ENCODE measurements at places on chromosomes 5 and 9.

GRCh38 chr9:118984607-118985006, 384.6 kb downstream of the BRINP1 start:
- DNase-seq = no peak

- no peak for DNase-seq
Observed at GRCh38 chr5:113068559-113068958, 92.0 kb downstream of the DCP2 start.

GRCh38 chr5:159083548-159084452, 15.9 kb downstream of the EBF1 start:
- DNase-seq = no peak

- DNase-seq = no peak
Observed at GRCh38 chr9:126722252-126722921, 82.5 kb upstream of the ZBTB43 start.

DNA sequence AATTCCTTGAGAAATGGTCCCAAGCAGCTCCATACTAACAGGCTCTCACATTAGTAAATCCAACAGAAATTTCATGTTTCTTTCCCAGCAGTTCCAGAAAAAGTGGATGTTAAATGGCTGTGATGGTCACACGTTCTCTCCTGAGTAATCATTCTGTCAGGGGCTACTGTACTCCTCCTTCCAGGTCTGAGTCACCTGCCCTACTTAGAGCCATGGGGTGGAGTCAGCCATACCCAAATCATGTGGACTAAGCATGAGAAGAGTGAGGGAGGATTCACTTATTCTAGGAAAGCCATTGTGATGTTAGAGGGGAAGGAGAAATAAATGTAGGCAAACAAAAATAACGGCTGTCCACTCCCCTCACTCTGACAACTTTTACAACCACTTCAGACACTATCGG, 547.2 kb downstream of the CSNK1G3 start:
- DNase-seq = no peak

DNA sequence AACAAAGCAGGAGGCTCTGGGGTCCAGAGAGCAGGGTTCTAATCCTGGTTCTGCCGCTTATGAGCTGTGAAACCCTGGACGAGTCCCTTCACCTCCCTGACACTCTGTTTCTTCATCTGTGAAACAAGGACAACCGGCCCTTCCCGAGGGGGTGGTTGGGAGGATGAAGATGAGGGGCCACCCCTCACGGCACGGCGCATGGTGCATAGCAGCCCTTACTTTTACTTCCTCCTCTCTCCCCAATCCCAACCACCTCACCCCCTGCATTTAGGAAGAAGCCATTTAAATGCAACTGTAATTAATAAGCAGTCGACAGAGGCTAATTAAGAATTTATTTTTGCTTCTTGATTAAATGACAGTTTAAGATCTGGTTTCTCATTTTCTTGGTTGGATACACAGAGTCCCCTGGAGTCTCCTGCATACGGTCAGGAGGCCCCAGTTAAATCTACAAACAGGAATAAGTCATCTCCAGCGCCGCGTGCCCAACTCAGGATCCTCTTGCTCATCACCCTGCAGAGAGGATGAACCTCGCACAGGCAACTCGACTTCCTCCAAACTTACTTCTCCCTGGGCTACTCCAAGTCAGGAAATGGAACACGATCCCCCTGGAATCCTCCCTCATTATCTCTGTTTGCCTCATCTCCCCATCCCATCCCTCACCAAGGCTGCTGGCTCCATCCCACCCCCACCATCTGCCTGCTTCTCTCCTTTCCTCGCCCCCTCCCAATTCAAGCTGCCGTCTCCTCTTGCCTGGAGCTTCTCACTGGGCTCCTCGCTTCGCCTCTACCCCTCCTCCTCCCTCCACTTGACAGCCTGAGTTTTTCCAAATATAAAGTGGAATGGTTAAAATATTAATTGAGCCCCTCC, 95.9 kb downstream of the HRH2 start:
- DNase-seq = no peak

- DNase-seq = no peak
Observed at GRCh38 chr5:17314907-17315471, 97.6 kb downstream of the BASP1 start.

- no peak for DNase-seq
Observed at GRCh38 chr5:9268226-9268625, 277.6 kb downstream of the SEMA5A start.

DNA sequence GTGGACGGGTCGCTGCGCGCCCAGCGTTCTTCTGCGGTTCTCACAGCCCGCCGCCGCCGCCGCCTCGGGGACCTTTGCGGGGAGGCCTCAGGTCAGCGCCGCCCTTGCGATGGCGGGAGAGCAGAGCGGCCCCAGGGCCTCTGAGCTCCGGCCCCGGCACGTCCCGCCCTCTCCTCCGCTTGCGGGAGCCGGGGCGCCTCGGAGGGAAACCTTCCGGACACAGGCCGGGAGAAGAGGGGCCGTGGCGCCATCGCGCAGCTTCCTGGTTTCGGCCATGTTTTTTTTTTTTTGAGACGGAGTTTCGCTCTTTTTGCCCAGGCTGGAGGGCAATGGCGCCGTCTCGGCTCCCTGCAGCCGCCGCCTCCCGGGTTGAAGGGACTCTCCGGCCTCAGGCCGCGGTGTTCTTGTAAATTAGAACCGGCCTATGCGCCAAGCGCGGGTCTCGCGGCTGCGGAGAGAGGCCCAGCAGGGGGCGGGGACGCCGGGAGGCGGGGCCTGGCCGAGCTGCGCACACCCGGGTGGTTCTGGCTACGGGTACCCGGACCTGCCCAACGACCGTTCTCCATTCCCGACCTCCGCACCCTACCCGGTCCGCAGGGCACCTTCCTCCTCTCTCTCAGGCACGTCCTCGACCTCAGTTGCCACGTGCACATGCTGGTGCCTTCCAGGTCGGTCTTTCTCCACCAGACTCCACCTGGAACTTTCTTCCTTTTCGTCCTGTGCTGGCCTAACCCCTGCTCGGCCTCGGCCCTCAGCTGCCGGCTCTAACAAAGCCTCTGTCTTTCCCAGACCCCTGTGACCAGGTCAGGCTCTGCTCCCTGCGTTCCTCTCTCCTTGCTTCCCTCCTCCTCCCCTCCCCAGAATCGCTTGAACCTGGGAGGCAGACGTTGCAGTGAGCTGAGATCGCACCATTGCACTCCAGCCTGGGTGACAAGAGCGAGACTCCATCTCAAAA, 28.8 kb upstream of the MGAT1 start:
- peak; percentile 84 for DNase-seq

- no peak for DNase-seq
Observed at GRCh38 chr9:83384214-83384613, 154.0 kb downstream of the FRMD3 start.

DNA sequence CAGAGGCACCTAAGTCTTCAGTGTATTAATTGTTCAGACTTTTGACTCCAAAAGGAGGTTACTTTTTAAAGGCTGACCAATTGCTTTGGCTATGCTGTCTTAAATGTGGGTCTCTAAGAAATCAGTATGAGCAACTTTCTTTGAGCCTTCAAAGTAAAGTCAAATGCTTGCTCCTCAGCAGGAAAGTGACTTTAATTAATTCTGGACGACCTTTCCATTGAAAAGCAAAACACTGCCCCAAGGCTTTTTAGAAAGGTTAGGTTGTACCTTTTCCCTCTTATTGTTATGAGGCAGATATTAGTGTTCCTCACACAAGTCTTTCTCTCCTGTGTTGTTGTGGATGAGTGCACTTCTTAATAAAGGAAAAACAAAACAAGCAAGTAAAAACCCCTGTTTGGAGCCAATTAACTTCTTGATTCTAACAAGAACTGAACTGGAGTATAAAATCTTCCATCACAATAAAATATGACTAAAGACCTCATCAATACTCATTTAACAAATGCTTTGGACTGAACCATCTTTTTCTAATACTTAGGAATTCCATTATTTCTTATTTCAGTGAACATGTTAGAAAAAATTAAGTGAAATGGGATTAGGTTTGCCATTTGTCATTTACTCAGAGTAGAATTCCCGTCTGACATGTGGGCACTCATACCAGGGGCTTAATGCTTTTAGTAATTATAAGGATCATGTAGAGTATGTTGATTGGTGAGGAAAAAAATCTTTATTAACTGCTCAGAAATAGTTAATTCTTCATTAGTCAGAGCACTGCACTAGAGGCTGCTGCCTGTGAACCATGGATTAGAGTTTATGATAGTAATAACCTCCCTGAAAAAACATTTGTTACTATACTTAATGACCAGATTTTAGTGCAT, 159.1 kb upstream of the ZNF608 start:
- DNase-seq = no peak

GRCh38 chr9:133207021-133207531, 2.0 kb downstream of the OBP2B start:
- no peak for DNase-seq

- peak; percentile 57 for DNase-seq
Observed at GRCh38 chr9:18256568-18256967, 217.4 kb upstream of the ADAMTSL1 start.

DNA sequence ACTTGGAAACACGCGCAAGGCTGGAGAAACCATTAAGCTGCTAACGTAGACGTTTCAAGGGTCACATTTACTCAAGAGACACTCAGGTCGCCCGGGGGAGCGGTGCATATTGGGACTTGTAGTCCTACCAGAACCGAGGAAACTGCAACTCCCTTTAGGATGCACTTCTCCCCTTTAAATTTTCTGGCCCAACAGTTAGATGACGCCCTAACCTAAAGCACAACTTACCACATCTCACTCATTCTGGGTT, 384 bp upstream of the DMXL1 start:
- no peak for DNase-seq

- DNase-seq = no peak
Observed at GRCh38 chr9:36828611-36829013, 205.5 kb downstream of the PAX5 start.

GRCh38 chr9:73573235-73573634, 421.6 kb downstream of the ANXA1 start:
- DNase-seq = no peak

DNA sequence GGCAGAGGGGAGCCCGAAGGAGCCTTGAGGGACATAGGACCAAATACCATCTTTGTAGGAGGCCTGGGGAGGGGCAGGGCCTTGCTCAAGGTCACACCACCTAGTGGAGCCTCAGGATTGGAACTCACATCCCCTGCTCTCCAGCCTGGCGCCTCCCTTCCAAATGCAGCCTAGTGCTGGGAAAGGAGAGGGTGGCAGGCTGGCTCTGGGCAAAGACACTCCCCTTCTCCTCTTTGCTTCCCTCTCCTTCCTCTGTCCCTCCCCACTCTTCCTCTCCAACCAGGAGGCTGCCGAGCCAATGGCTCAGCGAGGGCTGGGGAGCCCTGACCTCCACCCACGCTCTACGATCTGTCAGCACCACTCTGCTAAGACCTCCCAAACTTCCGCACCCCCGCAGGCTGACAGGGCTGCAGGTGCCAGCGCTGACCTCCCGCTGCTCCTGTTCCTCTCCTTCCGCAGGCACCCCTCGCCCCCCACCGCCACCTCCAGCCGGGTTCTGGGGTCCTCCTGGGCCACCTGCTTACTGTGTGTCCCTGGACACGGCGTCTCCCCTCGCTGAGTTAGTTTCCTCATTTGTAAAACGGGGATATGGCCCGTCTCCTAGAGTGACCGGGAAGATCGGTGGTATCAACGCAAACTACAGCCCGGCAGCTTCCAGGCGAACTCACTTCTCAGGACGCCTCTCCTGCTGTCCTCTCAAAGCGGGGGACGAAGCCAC, 52.9 kb downstream of the C9orf50 start:
- DNase-seq = peak; percentile 60

- no peak for DNase-seq
Observed at GRCh38 chr5:59605915-59606314, 287.6 kb downstream of the PDE4D start.

DNA sequence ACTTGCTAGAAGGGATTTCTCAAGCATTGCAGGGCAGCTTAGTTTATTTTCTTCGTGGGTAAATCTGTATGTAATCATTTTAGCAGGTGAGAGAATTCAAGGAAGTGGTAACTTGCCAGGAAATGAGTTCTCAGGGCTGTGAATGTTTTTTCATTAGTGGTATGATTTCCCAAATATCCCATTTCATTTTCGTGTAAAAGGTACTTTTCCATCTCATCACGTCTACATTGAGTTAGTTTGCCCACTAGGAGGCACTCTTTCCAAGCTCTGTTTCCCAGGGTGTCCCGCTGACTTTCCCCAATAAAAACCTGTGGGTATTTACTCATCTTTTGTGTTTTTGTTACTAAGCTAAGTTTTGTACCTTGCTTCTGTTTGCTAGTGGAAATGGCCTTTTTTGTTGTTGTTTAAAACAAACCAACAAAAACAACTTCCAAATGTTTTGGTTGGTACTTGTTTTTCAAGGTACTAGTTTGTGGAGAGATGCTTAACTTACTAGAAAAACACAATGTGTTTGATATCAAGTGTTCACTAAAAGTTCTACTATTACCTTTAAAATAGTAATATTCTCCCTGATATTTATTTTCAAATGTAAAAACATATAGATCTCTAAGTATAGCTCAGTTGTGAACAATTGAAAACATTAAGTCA, 373.6 kb downstream of the ADGRV1 start:
- peak; percentile 47 for DNase-seq

- DNase-seq = peak; percentile 85
Observed at GRCh38 chr9:129626625-129627284, 792 bp downstream of the NTMT1 start.

DNA sequence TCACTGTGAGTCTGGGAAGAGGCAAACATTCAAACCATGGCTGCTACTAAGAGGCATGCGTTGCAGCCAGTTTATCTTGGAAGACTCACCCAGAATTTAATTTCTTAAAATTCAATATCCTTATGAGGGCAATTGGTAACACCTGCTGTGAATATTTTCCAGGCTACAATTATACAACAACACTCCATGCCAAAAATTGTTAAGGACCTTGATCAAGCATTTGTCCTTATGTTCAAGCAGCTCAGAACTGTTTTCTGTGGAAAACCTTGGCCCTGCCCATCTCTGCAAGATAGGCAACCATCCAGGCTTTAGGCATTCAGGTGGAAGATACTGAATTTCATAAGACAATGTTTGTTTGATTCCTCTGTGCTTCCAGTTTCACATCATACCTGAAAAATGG, 327.8 kb downstream of the FBXL7 start:
- no peak for DNase-seq

- no peak for DNase-seq
Observed at GRCh38 chr5:126969548-126969947, 60.8 kb downstream of the MARCHF3 start.

- DNase-seq = no peak
Observed at GRCh38 chr5:91283326-91283725, 99.8 kb downstream of the ARRDC3 start.

GRCh38 chr5:3958389-3958788, 362.8 kb downstream of the IRX1 start:
- no peak for DNase-seq

GRCh38 chr9:104971511-104971910, 43.6 kb upstream of the ABCA1 start:
- no peak for DNase-seq

DNA sequence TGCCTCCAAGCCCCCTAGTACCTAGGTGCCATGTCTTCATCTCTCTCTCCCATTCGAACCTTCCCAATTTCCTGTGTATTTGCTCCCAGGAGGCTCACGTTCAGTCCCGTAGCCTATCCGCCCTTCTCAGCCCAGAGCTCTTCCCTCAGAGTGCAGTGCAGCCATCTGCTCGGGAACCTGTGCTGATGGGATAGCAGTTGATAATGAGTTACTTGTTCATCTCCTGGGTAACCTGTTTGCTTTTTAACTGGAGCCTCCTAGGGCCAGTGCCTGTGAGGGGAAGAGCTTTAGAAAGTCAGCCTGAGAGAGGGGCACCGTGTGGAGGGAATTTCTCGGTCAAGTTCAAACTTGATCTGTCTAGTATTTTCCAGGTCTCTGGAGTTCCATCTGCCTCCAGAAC, 229.8 kb upstream of the IL12B start:
- DNase-seq = no peak

Measured in hepatic stellate cell (primary cell).